Lung (tissue), 17 donors: ENCODE measurements at places on chromosomes 13 and 19. TPM values are rescaled to one million over a fixed set of nuclear protein-coding genes. Genes with fewer than 3 reads are reported as not detected.

DNA sequence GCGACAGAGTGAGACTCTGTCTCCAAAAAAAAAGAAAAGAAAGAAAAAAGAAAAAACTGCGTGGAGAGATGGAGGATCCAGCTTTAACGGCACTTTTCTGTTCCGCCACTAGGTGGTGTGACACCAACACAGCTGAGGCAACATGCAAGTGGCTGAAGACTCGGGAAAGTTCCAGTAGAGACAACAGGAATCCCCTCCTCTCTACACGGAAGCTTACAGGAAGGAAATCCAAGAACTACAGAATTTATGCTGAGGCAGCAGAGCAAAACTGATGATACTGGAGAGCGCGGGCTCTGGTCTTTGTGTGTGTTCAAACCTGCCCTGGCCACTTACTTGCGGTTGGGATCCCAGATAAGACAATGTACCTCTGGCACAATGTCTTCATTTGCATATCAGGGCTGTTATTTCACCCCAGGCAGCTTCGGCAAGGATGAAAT, 9.9 kb downstream of the RANBP3 start:
- peak; percentile 76 for DNase-seq

GRCh38 chr13:27106144-27106543, 65.5 kb downstream of the USP12 start:
- no peak for DNase-seq

DNA sequence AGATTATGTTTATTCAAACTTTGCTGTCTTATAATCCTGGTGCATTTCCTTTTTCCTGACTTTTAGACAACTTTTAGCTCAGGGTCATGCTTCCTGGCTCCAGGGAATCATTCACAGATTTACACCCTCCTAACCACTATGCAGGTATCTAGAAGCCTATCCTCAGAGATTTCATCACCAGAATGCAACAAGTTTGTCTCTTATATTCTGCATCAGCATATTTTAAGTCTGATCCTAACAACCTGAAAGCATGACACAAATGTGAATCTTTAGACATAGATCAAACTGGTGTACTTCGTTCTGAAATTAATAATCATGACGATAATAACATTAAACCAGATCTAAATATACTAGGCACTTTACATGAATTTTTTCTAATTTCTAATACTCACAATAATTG, 100.0 kb downstream of the TRPC4 start:
- DNase-seq, result no peak

LGALS4 gene
- total RNA-seq, result 1.7 TPM

GPR12 gene
- total RNA-seq, result not detected

SOX1 gene
- total RNA-seq, result not detected
